ENCODE measurements at places on chromosomes 1 and 21.

DNA sequence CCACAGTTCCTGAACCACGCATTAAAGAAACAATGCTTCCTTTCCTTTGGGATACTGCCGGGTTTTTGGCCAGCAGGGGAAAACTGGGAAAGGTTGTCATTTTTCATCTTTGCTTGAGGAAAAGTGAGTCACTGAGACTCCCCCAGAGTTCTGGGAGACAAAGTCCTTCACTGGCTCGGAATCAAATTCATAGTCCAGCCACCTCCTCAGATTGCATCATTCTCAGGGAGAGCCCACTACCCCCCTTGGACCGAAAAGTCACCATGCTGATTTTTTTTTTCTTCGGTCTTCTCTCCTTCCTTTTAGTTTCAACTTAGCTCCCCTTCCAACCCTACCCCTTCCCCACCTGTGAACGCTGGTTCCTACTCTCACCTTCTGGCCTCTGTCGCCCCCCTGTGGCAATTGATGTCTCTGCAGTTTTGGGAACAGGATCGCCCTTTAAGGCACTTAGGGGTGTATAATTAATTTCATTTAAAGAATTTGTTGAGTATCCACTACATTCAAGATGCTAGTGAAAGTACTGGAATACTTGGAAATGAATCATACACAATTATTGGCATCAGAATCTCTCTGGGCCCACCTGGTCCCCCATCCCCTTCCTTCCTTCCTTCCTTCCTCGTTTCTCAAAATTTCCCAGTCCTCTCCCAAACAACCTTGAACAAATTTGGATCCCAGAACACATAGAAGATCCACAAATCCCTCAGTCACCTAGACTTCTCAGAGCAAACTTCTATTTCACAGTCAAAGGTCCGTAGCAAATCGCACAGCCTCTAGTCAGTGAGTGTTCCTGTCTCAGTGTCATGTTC lies 6.9 kb downstream of the ACKR1 start:
- DNase-seq, result peak; percentile 75

- DNase-seq, result no peak
These were observed 75.8 kb upstream of the SELENON start for GRCh38 chr1:25724201-25724600.

GRCh38 chr1:81899214-81899821 lies 98.6 kb downstream of the ADGRL2 start:
- DNase-seq, result no peak

DNA sequence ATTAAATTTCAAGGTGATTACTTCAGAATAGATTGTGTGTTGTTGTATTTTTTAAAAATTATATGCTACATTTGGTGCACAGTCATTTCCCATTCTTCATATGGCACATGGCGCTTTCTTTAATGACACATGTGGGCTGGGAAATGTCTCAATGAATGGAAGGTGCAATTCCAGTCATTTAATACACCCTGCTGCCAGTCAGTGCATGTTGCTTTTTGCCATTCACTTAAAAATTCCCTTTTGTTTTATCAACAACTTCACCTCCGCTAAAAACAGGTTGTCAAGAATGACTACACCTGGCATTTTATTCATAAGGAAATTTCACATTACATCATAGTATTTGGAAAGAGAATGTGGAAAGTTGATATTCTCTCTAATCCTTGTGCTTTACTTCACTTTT lies 716.4 kb upstream of the ADAMTS5 start:
- no peak for DNase-seq

DNA sequence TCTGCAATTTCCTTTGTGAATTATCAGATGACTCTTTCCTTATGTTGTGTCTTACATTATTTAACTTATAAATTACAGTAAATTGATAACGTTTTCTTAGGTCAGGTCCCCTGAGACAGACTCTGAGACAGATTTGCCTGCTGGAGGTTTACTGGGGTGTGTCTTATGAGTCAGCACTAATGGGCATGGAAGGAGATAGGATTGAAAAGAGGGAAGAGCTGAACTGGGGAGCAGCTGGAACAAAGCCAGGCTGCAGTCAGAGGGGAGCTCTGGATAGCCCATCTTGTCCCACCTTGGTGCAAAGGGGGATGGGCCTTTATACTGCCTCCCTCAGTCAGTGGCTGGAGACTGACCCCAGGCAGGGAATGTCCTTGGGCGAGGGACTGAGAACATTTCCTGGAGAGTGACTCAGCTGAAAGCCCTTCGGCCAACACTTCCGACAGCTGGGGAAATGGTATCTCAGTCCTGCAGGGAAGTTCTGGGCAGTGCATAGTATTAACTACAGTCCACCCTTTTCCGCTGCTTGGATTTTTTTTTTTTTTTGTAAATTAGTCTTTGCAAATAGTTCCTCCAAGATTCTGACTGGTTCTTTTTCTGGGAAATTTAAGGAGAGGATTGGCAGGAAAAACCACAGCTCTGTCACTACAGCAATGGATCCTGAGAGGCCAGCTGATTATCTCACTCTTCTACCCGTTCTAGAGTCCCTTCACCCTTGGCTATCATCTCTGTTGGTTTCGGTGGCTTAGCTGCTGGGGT lies 39.1 kb upstream of the CDC42BPA start:
- no peak for DNase-seq

GRCh38 chr1:232483826-232484225 lies 146.1 kb downstream of the SIPA1L2 start:
- DNase-seq, result no peak

DNA sequence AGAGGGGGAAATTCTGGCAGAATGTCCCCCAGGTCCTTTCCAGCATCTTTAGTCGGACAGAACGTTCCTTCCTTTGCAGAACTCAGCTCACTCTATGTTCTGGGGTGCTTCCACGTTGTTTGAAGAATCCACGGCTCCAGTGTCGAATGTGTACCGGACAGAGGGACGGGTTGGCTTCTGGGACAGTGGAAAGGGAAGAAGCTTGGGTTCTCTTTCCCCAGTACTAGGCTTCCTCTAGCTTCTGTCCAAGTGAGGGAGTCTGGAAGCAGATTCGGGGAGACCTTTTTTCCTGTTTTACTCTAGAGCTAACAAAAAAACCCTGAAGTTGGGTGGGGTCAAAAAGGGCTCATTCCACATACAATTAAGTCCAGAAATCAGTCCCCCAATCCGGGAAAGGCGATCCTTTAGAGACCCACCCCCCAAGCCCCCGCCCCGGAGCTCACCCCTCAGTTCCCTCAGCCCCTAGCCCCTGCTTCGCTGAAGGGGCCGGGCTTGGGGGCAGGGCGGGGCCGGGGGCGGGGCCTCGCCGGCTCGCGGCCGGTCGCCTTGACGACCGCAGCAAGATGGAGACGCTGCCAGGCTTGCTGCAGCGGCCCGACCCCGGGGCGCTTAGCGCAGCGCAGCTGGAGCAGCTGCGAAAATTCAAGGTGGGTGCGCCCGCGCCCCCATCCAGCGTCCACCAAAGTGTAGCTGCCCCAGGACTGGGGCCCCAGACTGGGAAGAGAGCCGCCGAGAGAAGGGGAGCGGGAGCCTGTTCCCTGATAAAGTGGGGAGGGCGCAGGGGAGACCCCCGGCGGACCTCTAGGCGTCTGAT lies at the start of gene RIIAD1:
Gene RIIAD1 (plus strand): TSS at position 549 of the 814 bp plus-strand sequence. CDS start 15 bp downstream, at position 564.
- peak; percentile 61 for DNase-seq

Measured in common myeloid progenitor, CD34-positive (primary cell).